Fibroblast of skin of scalp (primary cell): ENCODE measurements at places on chromosomes 3 and 15.

- DNase-seq, result peak; percentile 41
Observed at GRCh38 chr3:120364821-120365220, 15.7 kb upstream of the LRRC58 start.

DNA sequence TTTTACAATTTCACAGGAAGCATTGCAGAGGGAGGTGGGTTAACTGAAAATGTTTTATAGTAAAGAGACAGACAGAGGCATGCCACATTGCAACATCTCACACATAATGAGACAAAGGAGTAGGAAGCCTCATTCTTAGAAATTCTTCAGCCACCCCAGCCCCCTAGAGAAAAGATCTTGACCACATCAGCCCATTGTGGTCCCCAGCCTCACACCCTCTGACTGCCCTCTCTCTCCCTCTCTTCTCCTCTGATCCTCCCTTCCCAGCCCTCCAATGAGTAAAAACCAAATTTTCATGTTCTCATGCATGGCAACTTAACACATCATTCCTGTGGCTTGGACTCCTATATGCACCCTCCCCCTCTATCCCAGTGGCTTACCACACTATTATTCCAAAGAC, 174.1 kb downstream of the UACA start:
- DNase-seq, result peak; percentile 96

- no peak for DNase-seq
Observed at GRCh38 chr15:65413760-65414144, 9.0 kb downstream of the IGDCC4 start.

GRCh38 chr3:177282119-177282655, 84.9 kb upstream of the TBL1XR1 start:
- DNase-seq, result no peak

- DNase-seq, result peak; percentile 28
Observed at GRCh38 chr3:24069045-24069444, 124.0 kb downstream of the NR1D2 start.

DNA sequence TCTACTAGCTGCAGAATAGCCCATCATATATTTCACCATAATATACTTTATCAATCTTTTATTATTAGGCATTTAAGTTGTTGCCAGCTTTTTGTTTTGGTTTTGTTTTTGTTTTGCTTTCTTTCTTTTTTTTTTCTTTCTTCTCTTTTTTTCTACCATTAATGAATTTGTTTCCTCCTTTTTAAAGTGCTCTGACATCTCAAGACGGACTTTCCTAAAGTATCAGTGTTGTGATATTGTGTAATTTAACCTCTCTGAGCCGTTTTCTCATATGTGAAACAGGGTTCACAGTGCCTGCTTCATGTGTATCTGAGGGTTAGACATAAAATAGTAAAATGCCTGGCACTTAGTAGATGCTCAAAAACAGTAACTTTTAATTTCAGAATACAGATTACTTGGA, 109.5 kb upstream of the IL12A start:
- no peak for DNase-seq

- DNase-seq, result no peak
Observed at GRCh38 chr3:126667631-126668449, 12.9 kb upstream of the TXNRD3 start.

DNA sequence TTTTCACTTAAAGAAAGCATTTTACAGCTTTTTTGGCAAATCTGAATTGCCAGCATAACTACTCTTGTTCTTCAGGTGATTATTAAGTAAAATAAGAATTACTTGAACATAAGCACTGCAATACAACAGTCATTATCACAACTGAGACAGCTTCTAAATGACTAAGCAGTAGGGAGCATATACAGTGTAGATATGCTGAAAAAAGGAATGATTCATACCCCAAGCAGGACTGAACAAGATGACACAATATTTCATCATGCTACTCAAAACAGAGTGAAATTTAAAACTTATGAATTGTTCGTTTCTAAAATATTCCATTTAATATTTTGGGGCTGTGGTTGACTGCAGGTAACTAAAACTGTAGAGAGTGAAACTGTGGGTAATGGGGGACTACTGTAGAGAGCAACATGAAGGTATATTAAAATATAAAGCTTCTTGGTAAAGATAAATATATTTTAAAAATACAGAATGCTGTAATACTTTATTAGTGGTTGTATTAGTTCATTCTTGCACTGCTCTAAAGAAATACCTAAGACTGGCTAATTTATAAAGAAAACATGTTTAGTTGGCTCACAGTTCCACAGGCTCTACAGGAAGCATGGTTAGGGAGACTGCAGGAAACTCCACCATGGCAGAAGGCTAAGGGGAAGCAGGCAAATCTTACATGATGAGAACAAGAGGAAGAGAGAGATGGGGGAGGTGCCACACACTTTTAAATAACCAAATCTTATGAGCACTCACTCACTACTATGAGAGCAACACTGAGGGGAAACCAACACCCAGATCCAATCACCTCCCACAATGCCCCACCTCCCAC, 84.8 kb downstream of the DCLK3 start:
- DNase-seq, result peak; percentile 93

GRCh38 chr3:111369958-111370357, 172.0 kb upstream of the CD96 start:
- no peak for DNase-seq

DNA sequence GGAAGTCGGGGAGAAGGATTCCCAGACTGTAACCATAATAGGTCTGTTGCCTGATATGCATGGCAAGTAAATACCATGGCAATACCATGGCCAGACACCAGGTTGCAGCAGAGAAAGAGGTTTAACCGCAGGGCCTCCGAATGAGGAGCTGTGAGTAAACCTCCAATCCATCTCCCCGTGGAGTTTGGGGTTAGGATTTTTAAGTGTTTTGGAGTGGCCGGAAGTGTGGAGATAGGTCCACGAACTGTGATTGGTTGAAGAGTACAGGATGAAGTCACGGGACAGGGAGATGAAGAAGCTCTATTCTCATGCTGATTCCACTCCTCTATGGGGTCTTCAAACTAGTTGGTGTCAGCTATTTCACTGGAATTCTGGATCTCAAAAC, 127.9 kb downstream of the ST8SIA2 start:
- DNase-seq, result peak; percentile 87

- no peak for DNase-seq
Observed at GRCh38 chr3:188389711-188390342, 235.9 kb downstream of the LPP start.

DNA sequence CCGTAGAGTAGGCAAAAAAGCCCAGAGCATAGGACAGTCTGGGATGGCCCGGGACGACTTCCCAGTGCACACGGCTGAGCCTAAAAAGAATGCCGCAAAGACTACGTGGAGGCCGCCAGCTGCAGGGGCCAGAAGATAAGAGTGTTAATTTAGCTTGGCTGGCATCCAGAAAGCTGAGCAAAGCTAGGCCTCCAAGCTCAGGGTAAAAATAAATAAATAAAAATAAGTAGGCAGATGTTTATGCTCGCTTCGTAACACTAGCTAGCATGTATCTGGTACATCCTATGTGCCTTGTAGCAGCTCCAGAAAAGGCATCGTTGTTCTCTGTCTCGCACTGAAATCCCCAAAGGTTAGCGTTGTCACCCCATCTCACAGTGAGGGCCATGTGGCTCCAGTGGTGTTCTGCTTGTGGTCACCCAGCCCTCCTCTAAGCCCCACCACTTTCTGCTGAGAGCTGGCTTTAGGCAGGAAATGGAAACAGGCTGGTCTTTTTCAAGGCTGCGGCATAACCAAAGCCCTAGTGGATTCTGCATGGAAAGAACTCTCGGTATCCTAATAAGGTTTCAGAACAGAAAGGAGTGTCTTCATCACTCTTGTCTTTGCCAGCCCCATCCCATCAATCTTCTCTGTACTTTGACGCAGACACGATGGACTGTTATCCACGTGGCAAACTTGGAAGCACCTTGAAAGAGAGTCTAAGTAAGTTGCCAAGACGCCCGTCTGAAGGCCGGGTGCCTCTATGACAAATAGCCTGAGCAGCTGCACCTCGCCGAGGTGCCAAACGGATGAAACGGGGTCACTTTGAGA, 58.1 kb upstream of the MEF2A start:
- peak; percentile 62 for DNase-seq

GRCh38 chr15:42672444-42672843, 64.5 kb downstream of the CDAN1 start:
- no peak for DNase-seq

- no peak for DNase-seq
Observed at GRCh38 chr15:80266113-80266512, 14.1 kb upstream of the CTXND1 start.

DNA sequence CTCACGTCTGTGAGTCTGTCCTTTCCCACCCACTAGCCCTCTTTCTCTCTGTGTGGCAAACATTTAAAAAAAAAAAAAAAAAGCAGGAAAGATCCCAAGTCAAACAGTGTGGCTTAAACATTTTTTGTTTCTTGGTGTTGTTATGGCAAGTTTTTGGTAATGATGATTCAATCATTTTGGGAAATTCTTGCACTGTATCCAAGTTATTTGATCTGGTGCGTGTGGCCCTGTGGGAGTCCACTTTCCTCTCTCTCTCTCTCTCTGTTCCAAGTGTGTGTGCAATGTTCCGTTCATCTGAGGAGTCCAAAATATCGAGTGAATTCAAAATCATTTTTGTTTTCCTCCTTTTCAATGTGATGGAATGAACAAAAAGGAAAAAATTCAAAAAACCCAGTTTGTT, 97.7 kb downstream of the GAP43 start:
- peak; percentile 72 for DNase-seq

- no peak for DNase-seq
Observed at GRCh38 chr3:169456900-169457299, 206.6 kb downstream of the MECOM start.

- DNase-seq, result peak; percentile 13
Observed at GRCh38 chr15:87741350-87741749, 515.2 kb downstream of the NTRK3 start.

GRCh38 chr3:156788846-156789245, 37.3 kb upstream of the LEKR1 start:
- DNase-seq, result no peak

- no peak for DNase-seq
Observed at GRCh38 chr3:180246688-180247195, 210.0 kb upstream of the PEX5L start.

GRCh38 chr15:74127954-74128784, 2.2 kb upstream of the ISLR2 start:
- DNase-seq, result no peak

- DNase-seq, result peak; percentile 85
Observed at GRCh38 chr15:63186065-63186464, 3.3 kb upstream of the RAB8B start.

DNA sequence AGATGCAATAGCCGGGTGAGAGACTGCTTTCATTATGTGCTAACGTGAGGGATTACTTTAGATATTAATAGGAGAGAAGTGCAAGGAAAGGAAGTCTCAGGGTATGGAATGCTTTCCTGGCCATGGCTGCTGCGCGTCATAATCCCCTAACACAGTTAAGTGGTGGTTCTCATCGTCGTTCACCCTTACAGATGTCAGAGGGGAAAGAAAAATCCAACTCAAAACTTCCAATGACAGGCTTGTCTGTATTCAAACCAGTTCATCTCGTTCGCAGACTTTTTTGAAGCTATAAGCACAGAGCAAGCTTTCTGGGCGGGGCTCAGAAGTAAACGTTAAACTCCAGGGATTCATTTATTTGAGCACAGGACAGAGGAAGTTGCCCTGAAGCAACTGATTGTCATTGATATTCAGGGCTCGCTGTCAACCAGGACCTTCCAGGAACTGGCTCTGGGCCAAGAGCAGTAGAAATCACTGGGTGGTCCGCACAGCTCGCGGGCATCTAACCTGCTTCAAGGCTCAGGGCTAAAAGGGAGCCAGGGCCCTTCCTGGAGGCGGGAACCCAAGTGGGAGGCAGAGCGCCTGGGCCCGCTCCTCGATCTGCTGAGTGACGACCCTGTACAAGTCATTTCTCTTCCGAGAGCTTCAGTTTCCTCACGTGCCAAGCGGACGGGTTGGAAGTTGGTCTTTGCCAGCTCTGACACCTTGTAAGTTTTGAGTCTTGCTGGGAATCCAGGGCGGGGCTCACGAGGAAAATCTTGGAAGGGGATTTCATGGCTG, 1.1 kb upstream of the LPP start:
- peak; percentile 72 for DNase-seq

DNA sequence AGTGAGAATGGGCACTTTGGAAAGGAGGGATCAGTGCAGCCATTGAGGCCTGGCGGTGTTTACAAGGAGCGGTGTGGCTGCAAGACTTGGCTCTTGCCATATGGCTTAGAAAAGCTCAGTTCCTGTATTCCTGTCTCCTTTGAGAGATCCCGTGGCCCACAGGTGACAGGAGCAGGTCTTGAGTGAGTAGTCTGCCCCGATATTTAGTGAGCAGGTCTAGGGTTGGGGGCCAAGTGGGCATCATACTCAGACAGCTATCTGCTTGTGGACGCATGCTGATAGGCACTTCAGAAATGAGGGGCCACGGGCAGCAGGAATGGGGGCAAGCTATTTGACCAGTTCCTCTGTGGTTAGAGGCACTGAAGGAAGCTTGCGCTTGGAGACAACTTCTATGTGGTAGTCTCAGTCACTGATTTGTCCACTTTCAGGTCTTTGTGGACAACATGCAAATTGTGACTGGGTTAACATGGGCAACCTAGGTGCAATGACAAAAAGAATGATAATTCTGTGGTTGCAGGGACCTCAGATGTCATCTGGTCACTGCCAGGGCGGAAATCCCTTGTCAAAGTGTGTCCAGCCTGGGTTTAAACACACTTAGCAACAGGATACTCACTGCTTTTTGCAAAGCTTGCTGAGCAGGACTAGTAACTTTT, 1.1 kb downstream of the TMED3 start:
- no peak for DNase-seq

DNA sequence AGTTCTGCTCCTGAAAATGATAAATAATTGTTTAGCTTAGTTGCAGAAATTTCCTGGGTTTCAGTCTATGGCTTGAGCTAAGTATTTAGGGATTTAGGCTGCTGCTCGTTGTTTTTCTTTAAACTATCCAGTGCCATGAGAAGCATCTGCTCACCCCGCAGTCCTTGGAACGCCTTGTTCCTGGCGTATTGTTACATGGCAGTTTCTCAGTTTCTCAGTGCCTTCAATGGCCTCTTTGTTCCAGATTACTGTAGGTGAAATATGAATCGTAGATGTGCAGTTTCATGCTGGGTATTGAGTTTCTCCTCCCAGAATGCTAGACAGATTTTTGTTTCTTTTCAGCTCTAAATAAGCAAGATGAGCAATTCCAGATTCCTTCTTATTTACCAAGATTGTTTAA, 269.5 kb upstream of the GBE1 start:
- no peak for DNase-seq

DNA sequence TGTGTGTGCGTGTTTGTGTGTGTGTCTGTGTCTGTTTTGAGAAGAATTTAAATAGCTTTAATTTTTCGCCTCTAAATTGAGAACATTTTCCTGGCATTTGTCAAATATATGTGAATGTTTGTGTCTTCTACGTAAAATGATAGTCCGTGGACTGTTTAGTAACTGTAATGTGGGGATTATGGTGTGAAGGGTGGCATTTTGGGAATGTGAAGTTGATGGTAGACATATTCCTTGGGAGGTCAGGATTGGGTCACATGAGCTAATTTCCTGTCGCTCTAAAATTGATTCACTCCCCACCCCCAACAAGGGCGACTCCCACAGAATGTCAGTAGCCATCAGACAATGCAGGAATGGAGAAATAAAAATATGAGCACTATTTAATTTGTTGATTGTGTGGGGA, 107.3 kb downstream of the ITPR1 start:
- DNase-seq, result no peak

- DNase-seq, result no peak
Observed at GRCh38 chr15:37698679-37699078, 235.8 kb upstream of the TMCO5A start.

- no peak for DNase-seq
Observed at GRCh38 chr3:64048631-64049061, 25.4 kb upstream of the PSMD6 start.

- DNase-seq, result peak; percentile 31
Observed at GRCh38 chr15:101262551-101262950, 10.7 kb upstream of the CHSY1 start.
